ENCODE measurements at places on chromosomes 4 and X. TPM values are rescaled to one million over a fixed set of nuclear protein-coding genes. Genes with fewer than 3 reads are reported as not detected.

- peak; percentile 46 for DNase-seq
These were observed 1034.3 kb downstream of the STIM2 start for GRCh38 chr4:27894951-27895350.

DNA sequence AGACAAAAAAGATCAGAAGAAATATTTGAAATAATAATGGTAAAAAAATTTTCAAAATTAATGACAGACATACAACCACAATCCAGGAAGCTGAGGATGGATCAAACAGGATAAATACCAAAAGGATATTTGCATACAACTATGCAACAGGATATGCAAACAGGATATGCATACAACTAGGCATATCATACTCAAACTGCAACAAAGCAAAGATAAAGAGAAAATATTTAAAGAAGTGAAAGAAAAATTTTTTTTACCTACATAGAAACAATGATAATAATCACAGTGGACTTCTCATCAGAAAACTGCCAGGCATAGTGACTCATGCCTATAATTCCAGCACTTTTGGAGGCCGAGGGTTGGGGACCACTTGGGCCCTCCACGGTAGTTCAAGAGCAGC is 11.3 kb upstream of the DHX15 start:
- DNase-seq, result no peak

- DNase-seq, result no peak
These were observed 6.9 kb upstream of the HAND2 start for GRCh38 chr4:173536808-173537429.

DNA sequence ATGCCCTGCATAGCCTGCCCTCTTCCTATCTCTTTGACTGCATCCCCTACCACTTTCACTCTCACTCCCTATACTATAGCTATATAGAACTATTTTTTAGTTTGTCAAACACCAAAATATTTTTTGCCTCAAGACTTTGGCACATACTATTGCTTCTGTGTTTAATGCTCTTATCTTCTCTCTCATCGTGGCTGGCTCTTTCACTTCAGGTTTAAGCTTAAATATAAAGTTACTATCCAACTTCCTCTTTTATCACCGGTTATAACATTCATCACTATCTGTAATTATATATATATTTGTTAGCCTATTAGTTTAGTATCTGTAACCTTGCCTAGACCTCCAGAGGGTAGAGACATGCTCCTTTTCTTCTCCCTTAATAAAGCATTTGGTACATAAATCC is 11.5 kb upstream of the HMGB2 start:
- DNase-seq, result no peak

Gene TCEANC
- 1.6 TPM for total RNA-seq

Gene GRIA2
- not detected for total RNA-seq

Gene LIMCH1
- 210 TPM for total RNA-seq

All from HFFc6 (cell line).